Upper lobe of right lung (tissue), 1 donor: ENCODE measurements at places on chromosomes 13 and 19. TPM values are rescaled to one million over a fixed set of nuclear protein-coding genes. Genes with fewer than 3 reads are reported as not detected.
A peak's percentile ranks its signal among the peaks of the same experiment; 100 is the strongest.

The CYP4F8 gene
- total RNA-seq: 2.1 TPM

The PLIN4 gene
- total RNA-seq: 4.1 TPM

The NOSIP gene
- 48.7 TPM for total RNA-seq

The TBXA2R gene
- total RNA-seq: 4.7 TPM

The LINGO3 gene
- not detected for total RNA-seq

The MADCAM1 gene
- 1.2 TPM for total RNA-seq

The MIA gene
- not detected for total RNA-seq

The LSM4 gene
- total RNA-seq: 76.9 TPM

GRCh38 chr19:11887611-11888531 lies at the start of gene ZNF69:
TSS of gene ZNF69 (plus strand) at chr19:11887782. CDS start at chr19:11887924, 142 bp downstream.
- peak; percentile 93 for DNase-seq

- no peak for DNase-seq
These were observed 83.9 kb downstream of the LRRC63 start for GRCh38 chr13:46295491-46296114.

GRCh38 chr13:40351537-40352379 lies 314.7 kb downstream of the FOXO1 start:
- DNase-seq: no peak

GRCh38 chr13:51862957-51863356 lies 1.2 kb downstream of the CCDC70 start:
- no peak for DNase-seq

DNA sequence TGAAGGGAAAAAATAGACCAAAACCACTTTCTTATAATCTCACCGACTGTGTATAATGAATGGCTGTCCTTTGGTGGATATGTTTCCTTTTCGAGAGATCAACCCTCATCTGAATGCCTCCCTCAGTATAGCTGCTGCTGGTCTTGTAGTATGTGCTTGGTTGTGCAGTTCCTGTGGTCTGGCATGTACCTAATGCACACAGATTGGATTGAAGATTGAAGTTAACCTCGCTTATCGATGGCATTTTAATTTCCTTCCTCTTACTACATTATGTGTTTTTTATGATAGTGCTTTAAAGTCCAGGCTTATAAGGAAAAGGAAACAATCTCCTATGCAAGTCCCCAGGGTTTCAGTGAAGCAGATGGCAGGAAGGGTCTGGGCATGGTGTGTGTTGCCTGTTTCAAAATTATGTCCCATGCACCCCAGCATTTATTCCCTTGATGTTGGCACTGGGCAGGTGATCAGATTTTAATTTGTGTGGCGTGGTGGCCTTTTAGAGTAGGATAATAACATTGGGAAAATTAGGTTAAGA lies 334.1 kb downstream of the SHISA2 start:
- no peak for DNase-seq

DNA sequence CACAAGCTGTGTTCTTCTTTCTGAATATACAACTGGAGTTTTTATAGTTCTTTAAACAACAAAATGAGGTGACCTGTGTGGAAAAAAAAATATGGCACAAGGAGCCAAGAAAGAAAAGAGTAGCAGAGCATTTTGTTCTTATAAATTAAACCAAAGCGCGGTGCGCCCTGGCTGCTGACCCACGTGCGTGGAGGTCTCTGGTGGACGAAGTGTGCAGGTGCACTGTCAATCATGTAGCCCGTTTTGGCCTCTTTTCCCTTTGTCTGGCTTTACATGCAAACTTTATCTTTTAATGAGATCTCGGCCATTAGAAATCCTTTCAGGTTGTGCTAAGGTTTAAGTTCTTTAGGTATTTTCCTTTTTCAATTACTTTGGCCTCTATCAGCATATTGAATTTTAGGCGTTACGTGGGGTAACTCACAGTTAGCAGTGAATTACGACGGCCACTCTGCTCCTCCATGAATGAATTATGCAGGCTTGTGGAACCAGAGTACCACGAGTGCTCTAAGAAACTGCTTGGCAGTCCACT lies 443.9 kb upstream of the SLC10A2 start:
- no peak for DNase-seq

GRCh38 chr13:94234738-94235137 lies 244.7 kb downstream of the DCT start:
- no peak for DNase-seq

DNA sequence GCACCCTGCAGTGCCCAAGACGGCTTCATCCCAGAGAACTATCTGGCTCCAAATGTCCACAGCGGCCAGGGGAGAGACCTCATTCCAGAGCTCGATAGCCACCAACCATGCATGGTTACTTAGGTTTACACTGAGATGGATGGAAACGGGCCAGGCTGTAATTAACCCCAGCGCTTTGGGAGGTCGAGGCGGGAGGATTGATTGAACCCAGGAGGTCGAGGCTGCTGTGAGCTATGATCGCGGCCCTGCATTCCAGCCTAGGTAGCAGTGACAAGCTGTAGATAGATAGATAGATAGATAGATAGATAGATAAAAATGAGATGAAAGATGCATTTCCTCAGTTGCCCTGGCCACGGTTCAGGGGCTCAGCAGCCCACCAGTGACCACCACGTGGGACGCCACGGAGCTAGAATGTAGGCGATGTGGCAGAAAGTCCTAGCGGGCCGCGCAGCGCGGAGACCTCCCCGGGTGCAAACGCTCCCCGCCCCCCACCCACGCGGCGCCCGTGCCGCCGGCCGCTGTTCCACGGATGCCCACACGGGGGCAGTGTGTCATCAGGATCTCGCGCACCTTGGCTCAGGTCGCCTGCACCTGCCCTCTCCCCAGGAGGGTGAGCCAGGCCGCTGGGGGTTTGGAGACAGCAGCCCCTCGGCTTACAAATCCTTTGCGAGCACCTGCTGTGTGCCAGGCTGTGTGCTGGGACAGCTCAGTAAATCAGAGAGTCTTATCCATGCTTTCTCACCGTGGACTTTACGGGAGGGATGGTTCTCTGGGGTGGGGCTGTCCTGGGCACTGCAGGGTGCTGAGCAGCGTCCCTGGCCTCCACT lies 13.5 kb upstream of the TLE5 start:
- peak; percentile 86 for DNase-seq

GRCh38 chr19:27794494-27795042 lies 1418.4 kb downstream of the UQCRFS1 start:
- DNase-seq: no peak

DNA sequence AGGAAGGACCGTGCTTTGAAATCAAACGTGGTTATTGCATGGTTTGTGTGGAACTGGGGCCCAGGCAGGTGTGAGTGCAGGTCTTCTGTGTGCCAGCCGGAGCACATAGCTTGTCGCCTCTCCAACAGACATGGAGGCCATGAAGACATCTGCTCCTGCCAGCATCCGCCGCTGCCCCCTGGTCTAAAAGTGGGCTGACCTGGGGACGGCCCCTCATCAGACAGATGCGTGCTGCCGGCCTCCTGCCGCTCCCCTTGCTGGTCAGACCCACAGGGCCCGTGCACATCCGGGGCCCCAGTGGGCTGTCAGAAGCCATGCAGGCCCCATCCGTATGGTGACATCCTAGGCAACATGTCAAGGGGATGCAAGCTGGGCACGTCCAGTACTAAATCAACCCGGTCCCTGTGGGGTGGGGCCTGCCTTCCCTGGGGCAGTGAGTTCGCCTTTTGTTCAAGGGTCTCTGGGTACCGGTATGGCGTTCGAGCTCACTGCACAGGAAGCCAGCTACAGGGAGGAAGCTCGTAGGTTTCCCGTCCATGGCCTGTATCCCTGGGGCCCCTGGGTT lies 88.0 kb upstream of the MCF2L start:
- no peak for DNase-seq

DNA sequence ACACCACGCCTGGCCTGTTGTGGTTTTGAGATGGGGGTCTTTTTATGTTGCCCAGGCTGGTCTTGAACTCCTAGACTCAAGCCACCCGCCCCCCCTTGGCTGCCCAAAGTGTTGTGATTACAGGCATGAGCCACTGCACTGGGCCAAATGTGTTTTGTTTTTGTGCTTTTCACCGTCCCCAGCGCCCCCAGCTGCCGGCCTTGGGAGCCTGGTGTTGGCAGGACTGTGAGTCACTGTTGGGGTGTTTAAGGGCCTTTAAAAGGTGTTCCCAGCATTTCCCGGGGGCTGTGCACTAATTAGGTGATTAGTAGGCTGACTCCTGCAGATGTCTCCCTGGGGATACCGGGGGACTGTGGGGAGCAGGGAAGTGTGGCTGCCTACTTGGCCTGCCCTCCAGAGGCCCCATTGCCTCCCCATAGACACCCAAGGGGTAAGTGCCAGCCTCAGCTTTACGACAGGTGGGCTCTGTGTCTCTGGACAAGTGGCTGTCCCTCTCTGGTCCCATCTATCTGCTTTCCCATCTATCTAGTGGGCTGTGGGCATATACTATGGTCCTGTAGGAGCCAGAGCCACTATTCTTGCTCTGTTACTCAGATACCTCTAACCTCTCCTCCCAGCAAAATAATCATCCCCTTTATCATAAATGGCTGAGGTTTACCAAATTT lies 11.8 kb upstream of the TLE5 start:
- no peak for DNase-seq

DNA sequence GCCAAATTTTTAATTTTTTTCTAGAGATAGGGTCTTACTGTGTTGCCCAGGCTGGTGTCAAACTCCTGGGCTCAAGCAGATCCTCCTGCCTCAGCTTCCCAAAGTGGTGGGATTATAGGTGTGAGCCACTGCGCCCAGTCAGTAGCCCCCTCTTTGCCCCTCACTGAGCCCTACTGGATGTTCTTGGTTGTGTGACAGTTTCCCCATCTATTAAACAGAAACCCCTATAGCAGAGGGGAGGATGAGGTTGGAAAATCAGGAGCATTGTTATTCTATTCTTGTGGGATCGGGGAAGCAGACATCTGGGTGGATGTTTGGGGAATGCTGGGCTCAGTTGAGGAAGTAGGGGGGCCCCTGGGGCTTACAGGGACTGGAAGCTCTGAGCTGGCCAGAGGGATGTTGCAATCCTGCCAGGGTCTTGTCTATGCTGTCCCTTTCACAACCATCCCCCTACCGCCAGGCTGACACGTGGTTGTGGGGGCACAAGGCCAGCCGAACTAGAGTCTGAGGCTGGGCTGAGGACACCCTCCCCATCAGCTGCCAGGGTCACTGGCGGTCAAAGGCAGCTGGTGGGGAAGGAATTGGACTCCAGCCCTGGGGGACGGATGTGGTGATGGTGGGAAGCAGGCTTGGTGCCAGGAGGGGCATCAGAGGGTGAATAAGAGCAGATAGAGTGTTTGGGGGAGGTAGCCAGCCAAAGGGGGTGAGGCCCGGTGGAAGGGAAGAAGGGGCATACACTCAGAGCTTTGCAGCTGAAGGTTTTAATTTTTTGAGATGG lies 10.9 kb downstream of the APOC1 start:
- DNase-seq: peak; percentile 88

GRCh38 chr13:19650742-19651141 lies 17.3 kb downstream of the MPHOSPH8 start:
- DNase-seq: no peak

DNA sequence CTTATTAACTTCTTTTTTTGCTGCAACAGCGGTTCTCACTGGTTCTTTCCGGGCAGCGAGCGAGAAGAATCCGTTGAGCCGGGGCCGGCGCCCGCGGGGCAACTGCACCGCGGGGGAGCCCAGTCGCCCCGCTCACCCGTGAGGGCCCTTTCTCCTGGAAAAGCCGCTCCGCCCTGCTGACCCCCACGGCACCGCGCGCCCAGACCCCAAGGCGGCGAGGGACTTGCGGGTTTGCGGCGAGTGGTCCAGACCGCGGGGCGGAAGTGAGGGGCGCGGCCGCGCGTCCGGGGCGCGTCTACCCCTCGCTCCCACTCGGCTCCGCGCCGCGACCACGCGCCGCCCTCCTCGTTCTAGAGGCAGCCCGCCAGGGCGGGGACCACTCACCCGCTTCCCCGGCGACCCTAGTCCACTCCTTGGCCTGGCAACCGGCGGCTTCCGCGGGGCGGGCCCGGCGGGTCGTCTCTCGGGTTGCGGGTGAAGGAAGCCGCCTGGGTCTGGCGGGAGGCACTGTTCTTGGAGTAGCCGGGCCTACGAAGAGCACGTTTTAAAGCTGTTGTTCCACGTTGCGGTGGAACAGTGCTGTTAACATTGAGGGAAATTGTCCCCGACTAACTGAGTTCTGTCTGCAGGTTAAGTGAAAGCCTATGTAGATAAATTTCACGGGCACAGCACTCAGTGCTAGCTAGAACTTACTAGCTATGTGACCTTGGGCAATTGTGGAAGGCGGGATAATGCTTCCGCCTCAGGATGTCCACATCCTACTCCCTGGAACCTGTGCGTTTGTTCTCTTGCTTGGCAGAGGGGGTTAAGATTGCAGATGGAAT lies at the start of gene NEK3:
NEK3 (minus strand) TSS at position 439 of the 824 bp plus-strand sequence. CDS start 3,406 bp downstream, outside the sequence.
- DNase-seq: peak; percentile 85

- no peak for DNase-seq
These were observed 15.3 kb downstream of the CAPN12 start for GRCh38 chr19:38728752-38729541.

GRCh38 chr13:69595181-69595580 lies 512.4 kb upstream of the ATXN8OS start:
- DNase-seq: no peak

DNA sequence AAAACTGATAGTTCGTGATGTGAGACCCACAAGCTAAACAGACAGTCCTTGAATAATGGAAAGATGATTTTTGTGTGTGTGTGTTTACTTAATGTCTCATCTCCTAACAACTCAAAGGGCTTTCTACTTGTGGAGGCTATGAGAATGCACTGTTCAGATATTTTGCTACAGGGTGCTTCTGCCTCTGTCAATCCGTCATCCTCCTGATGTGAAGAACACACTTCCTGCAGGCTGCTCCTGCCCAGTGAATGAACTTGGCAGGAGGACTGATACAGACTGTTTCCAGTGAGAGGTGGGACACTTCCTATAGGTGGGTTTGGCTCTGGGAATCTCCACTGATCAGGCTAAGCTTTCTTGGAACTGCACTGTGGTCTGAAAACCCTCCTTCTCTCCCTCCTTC lies 168.4 kb upstream of the STARD13 start:
- DNase-seq: no peak

DNA sequence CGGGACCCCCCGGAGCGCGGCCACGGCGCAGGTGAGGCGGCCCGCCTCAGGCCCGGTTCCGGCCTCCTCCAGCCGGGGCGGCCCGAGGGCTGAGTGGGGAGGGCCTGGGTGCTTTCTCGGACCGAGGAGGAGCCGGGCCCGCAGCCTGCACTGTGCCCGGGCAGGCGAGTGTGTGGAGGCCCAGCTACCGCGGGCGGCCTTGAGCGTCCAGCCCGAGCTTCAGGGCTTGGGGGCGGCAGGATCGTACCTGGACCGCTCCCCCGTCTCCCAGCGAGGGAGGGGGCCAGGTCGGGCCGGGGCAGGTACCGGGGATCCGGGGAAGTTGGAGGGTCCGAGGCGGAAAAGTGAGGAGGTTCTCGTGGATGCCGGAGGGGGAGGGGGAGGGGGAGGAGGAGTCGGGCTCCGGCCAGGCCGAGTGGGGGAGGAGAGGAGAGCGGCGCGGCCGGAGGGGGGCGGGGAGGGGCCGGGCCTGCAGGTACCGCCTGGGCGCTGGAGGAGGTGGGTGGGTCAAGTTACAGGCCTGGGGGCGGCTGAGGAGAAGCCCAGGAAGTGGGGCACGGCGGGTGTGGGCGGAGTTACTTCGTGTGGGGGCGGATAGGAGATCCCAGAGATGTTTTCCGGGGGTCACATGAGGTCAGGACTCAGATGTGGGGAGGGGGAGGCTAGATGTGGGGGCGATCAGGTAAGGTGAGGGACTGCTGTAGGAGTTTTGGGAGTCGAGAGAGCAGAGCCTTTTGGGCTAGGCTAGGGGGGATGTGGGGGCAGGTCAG lies 545 bp downstream of the NACC1 start:
- peak; percentile 91 for DNase-seq
